CMK (cell line): ENCODE measurements at places on chromosomes 1 and 21.
A peak's percentile ranks its signal among the peaks of the same experiment; 100 is the strongest.

DNA sequence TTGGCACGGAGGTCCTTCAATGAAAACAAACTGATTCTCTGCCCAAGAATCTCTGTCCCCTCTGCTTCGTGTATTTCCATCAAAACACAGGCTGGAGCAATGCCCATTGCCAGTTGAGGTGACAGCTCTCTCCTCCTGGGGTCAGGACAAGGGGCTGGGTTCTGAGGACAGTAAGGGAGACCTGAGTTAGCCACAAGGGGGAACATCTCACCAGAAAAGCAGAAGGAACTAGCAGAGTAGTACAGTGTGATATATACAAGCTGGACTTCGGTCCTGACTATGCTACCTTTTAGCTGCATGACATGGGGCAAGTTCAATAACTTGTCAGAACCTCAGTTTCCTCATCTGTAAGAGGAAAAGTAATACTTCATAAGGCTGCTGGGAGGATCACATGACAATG lies 50.3 kb downstream of the SYT2 start:
- DNase-seq = no peak

DNA sequence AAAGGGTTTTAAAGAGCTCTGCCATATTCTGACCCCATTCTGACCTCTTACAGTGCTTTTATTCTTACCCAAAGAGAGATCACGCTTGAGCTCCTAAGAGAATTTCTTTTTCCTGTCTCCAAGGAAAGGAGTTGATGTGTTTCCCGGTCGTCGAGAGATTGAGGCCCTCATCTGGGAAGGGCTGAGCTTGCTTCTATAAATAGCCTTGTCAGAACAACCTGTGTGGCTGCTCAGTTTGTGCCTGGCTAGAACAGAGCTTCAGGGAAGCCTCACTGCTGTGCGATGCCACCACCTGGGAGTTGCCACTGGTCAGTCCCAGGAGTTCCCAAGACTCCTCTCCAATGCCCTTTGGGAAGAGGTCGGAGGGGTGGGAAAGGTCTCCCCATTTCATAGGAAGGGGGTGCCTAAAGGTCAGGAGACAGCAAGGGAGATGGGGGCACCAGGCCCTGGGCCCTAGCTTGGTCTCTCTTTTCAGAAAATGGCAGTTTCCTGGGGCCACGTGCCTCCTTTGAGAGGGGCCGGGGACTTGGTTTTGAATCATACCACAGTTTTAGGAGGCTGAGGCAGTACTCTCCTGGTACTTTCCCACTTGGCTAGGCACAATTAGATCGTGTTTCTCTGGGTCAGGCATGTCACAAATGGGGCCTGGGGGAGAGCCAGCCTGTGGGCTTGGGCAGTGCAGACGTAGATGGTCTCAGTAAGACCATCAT lies 52.1 kb downstream of the EIF2D start:
- no peak for DNase-seq

GRCh38 chr1:41800311-41800829 lies 118.4 kb downstream of the HIVEP3 start:
- no peak for DNase-seq

DNA sequence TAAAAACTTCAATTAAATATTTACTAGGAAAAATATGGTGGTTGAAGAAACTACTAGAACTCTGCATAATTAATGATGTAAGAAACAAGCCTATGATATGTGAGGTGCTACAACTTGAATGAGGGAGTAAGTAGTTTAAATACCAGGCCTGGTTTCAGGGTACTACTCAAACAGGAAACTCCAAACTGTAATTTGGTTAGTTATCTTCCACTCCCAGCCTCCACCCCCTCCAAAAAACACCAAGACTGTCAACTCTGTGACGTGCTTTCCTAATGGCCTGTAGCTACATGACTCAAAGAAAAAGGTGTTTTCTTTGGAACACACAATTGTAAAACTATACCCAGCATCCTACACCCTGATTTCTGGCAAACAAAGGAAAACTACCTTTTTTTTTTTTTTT lies 55.9 kb upstream of the RCC1 start:
- DNase-seq = peak; percentile 40

- no peak for DNase-seq
These were observed 165.8 kb downstream of the GIPC2 start for GRCh38 chr1:78211483-78212092.
